Activated naive CD8-positive, alpha-beta T cell treated with anti-CD3 and anti-CD28 coated beads for 36 hours (primary cell): ENCODE measurements at places on chromosomes 1 and 21.

DNA sequence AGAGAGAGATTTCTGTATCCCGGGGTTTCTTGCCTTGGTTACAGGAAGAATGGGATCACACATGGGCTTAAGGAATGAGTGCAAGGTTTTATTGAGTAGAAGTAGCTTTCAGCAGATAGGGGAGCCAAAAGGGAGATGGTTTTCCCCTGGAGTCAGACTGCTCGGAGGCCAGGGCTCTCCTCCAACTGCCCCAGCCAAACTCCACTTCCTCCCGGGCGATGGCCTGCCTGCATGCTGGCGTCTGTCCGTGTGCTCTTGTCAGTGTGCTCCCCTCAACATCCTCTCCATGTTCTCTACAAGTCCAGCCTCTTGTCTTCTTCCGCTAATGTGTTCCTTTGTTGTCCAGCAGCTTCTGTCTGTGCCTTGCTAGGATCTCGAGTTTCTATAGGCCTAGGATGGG is 421.3 kb upstream of the ADGRL2 start:
- no peak for DNase-seq

DNA sequence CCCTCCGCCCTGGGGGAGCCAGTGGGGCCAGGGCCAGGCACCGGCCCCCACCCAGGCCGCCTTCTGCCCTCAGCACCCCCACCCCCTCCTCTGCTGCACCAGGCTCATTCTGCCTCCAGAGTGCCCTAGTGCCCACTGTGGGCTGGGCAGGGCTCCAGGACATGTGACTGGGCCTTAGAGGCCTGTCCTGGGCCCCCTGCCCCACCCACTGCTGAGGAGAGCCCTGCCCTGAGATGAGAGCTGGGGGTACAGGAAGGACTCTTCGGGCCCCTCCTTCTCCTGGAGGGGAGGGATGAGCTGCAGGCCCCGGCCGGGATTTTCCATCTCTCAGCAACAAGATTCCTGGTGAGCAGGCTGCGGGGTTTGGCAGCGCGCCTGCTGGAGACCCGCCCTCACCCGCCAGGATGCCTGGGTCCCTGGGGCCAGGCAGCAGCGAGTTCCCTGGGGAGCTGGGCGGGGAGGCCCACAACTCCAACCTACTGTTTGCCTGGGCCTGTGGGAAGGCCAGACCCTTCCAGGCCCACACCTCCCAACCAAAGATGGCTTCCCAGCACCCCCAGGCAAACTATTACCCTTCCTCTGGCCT is 14.0 kb downstream of the AHDC1 start:
- no peak for DNase-seq

DNA sequence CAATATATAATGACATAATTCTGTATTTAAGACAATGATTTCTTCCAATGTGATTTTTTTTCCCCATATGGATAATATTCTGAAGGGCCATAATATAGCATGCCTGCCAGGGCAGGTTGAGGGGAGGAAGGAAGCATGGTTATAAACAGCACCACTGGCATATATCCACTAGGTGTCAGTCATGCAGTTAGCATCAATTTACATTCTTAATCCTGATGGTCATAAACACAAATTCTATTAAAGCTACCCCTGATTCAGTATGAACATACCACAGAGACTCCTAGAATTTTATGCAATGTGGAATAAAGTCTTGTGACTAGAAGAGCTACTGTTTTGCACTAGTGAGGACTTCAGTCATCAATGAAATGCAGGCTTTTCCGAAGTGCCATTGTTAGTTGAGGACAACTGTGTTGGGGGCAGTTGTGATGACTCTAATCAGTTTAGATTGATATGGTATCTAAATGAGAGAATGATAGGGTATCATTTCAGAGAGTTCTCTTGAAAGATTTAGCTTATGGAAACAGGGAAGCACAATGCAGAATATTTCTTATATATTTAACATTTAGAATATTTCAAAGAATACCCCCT is 342.7 kb upstream of the NR5A2 start:
- DNase-seq, result peak; percentile 1

DNA sequence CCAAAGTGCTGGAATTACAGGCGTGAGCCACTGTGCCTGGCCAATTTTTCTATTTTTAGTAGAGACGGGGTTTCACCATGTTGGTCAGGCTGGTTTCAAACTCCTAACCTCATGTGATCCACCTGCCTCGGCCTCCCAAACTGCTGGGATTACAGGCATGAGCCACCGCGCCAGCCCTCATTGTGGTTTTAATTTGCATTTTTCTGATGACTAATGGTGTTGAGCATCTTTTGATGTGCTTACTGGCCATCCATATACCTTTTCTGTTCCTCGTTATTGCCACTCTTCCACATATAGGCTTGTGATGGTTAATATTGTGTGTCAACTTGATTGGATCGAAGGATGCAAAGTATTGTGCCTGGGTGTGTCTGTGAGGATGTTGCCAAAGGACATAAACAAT is 17.4 kb upstream of the ENAH start:
- DNase-seq, result no peak

DNA sequence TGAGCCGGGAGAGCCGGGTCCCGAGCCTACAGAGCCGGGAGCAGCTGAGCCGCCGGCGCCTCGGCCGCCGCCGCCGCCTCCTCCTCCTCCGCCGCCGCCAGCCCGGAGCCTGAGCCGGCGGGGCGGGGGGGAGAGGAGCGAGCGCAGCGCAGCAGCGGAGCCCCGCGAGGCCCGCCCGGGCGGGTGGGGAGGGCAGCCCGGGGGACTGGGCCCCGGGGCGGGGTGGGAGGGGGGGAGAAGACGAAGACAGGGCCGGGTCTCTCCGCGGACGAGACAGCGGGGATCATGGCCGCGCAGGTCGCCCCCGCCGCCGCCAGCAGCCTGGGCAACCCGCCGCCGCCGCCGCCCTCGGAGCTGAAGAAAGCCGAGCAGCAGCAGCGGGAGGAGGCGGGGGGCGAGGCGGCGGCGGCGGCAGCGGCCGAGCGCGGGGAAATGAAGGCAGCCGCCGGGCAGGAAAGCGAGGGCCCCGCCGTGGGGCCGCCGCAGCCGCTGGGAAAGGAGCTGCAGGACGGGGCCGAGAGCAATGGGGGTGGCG is 371 bp downstream of the ARID1A start:
- DNase-seq, result peak; percentile 38

GRCh38 chr1:241417258-241417657 is 60.3 kb upstream of the RGS7 start:
- DNase-seq, result no peak

GRCh38 chr1:78491451-78492071 is 787 bp downstream of the PTGFR start:
- no peak for DNase-seq

DNA sequence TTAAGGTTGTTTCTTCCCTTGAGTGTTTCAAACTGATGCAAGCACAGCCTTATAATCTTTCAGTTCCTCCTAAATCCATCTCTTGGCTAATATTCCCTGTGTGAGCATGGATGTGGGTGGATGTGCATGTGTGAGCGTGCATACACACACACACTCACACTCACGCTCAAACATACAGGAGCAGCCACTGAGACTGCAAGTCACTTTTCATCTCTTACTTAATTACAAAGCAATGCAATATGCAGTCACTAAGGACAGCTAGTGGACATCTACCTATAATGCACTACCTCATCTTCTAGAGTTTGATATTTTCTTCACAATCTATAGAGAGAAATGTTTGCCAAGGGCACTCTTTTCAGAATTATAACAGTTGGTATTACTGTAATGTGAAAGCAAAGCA is 1.4 kb downstream of the ESRRG start:
- DNase-seq, result no peak

DNA sequence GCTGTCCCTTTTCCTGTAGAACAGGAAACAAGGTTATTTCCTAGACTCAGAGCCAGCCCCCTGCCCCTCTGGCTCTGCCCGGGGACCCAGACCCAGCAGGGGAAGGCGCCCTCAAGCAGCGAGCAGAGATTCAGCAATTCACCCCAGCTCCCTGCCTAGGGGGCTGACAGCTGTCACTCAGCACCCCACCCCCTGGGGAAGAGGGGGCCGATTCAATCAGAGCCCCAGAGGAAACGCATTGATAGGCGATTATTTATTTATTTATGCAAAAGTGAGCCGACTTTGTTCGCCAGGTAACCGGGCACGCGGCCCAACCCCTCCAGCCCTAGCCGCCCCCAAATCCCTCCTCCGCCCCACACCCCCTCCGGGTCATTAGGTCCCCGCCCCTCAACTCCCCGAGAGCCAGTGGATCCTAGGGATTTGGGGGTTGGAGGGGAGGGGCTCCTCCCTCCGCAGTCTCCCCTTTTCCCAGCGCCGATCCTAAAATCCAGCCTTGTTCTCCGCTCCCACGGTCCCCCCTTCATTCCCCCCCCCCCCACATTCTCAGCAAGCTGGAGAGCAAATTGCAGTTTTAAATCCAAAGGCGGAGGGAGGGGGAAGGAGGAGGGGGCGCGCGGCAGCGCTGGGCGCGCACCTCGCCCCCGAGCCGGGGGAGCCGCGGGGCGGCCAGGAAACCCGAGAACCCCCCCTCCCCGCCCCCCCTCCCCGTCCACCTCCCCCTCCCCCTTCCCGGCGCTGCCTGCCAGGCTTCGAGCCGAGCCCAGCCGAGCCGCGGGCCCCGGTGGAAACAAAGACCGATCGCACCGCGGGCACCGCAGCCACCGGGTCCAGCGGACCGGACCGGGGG is 1.3 kb downstream of the AHDC1 start:
- DNase-seq, result peak; percentile 31
